Central memory CD8-positive, alpha-beta T cell (primary cell): ENCODE measurements at places on chromosomes 7 and 10.

- no peak for DNase-seq
Observed at GRCh38 chr10:118570591-118570990, 24.9 kb downstream of the PRLHR start.

GRCh38 chr7:107939573-107940489, 48.8 kb downstream of the DLD start:
- DNase-seq, result no peak

DNA sequence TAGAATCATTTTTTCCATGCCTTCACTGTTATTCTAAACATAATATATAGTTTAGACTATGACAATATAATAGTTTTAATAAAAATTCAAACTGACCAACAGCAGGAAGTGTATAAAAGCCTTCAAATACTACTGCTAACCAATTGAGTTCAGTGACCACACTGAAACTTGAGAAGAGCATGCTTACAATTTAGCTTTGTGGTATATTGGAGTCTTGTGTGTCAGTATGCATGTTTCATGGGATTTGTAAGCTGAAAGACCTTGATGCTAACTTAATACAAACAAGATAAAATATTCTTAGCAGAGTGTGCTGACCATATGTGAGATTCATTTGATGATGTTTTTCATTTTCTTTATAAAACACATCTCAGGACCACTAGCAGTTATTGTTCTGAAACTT, 395.5 kb downstream of the SUGCT start:
- no peak for DNase-seq

- DNase-seq, result no peak
Observed at GRCh38 chr7:54817152-54817551, 58.1 kb upstream of the SEC61G start.

- no peak for DNase-seq
Observed at GRCh38 chr7:133703547-133703946, 423.6 kb upstream of the LRGUK start.

DNA sequence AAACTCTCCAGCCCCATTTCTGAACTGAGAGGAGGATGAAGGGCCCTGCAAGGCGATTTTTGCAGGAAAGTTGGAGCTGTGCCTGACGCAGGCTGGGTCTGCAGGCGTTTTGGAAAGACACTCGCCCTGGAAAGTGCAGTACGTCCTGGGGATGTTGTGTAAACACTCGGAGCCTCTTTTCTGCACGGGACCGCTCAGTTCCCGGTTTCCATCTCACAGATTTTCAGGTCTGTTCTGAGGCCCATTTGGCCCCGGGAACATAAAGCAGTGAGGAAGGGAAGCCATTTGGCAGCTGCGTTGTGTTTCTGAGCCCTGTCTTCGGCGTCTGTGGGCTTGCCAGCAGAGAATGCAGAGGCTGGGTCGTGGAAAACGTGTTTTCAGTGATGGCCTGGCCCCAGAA, 655.0 kb upstream of the MGMT start:
- DNase-seq, result no peak

DNA sequence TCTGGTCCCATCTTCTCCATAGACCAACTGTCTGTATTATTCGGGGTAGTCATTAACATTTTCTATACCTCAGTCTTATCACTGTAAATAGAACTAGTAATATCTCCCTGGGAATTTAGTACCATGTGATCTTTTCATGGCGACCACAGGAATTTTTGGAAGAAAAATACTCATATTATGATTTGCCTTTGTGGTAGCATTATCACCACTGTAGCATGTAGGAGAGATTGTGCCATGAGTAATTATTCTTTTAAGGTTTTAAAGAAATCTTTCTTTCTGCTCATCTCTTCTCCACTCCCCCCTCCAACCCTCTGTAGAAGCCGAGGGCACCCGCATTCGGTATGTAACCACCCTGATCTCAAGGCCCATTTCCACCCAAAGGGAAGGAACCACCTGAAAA, 25.0 kb downstream of the ZNF365 start:
- DNase-seq, result no peak

DNA sequence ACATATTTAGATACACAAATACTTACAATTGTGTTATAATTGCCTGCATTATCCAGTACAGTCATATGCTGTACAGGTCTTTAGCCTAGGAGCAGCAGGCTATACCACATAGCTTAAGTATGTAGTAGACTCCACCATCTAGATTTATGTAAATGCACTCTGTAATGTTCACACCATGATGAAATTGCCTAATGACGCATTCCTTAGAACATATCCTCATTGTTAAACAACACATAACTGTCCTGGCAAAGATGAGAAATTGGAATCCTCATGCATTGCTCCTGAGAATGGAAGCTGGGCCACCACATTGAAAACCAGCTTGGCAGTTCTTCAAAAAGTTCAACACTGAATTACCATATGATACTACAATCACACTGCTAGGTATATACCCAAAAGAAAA, 1002.8 kb upstream of the CELF2 start:
- DNase-seq, result no peak

GRCh38 chr10:53598914-53599313, 826.3 kb upstream of the MBL2 start:
- DNase-seq, result no peak

GRCh38 chr7:90485734-90486316, 16.4 kb downstream of the PTTG1IP2 start:
- no peak for DNase-seq
